ENCODE measurements at places on chromosomes 3 and 15.

DNA sequence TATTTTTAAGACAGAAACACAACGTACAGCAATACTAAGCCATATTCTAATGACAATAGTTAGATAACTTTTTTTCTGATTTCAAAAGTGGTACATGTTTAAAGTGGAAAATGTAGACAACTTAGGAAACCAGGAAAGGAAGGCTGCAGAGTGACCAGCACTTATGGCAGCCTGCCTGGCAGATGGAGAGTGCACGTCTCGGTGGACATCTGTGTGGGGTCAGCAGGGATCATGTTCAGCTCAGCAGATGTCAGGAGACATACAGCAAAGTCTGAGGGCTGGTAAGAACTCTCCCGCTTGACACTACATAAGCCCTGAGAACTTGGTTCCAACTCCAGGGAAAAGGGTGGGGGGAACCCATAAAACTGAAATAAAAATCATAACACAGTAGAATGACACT lies 128.6 kb upstream of the ADPGK start:
- peak; percentile 26 for DNase-seq

GRCh38 chr15:78064544-78064943 lies 13.0 kb downstream of the TBC1D2B start:
- no peak for DNase-seq

GRCh38 chr3:103794656-103795055 lies 1359.8 kb downstream of the ZPLD1 start:
- DNase-seq: no peak

DNA sequence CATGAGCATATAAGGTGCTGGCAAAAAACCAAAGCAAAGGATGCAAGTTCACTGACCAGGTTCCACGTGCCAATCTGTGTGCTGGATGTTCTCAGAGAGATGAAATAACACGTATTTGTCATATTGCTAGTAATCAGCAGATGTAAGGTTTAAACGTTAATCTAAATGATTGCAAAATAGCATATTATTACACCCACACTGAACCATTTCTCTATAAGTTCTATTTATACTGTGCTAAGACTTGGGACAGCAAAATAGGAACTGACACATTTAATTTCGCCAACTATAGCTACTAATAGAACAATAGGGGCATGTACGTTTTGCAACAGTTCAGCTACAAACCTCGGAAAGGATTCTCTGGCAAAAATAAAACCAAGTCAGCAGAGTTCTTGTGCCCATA lies 350.3 kb upstream of the ZNF385D start:
- DNase-seq: no peak

DNA sequence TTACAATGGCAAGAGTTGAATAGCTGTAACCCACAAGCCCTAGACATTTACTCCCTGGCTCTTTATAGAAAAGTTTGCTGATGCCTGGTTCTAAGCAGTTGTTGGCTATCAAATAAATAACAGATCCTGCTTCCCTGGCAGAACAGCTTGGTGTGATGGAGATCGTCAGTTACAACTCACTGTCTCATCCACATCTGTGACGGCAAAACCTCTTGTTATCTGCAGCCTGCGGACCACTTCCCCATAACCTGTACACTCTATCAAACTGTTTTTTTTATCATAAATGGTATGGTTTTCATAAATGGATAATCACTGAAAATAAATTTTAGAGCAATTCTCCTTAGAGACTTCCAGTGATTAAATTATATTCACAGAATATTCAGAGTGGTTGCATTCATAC lies 14.1 kb downstream of the ZDHHC3 start:
- no peak for DNase-seq

DNA sequence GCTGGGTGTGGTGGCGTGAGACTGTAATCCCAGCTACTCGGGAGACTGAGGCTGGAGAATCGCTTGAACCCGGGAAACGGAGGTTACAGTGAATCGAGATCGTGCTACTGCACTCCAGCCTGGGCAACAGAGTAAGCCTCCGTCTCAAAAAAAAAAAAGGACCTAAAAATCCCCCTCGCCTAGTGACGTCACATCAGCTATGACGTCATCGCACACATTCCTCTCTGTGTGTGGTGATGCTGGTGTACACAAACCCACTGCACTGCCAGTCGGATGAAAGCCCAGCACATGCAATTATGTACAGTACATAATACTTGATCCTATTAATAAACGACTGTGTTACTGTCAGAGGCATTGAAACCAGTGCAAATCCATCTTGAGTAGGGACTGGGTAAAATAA lies 40.2 kb upstream of the SEC61A1 start:
- no peak for DNase-seq

- DNase-seq: no peak
These were observed 39.7 kb upstream of the GPD1L start for GRCh38 chr3:32066686-32067085.

- DNase-seq: peak; percentile 19
These were observed 159.2 kb upstream of the SLCO3A1 start for GRCh38 chr15:91694131-91694830.

DNA sequence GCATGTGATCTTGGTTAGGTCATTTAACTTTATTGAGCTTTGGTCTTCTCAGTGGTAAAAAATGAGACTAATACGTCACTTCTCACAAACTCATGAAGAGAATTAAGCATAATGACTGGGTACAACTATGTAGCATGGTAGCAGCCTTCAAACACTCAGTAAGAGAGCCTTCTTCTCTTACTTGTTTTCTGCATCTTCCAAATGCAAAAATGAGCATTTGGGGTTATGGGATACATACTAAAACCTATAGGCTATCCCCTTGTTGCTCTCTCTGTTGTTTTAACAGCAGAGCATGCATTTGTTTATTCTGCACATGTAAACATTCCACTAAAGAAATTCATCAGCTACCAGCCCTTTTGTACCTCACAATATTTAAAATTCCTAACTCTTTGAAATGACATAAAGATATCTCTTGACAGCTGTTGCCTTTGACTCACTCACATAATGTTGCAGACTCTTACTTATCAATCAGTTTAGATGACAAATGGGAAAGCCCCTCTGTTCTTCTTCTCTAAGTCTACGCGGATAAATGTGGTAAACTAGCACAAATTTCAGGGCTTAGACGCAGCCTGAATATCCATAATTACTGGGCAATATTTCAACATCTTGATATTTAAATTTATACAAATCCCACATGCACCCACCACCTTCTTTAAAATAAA lies 327.3 kb upstream of the SATB1 start:
- no peak for DNase-seq

DNA sequence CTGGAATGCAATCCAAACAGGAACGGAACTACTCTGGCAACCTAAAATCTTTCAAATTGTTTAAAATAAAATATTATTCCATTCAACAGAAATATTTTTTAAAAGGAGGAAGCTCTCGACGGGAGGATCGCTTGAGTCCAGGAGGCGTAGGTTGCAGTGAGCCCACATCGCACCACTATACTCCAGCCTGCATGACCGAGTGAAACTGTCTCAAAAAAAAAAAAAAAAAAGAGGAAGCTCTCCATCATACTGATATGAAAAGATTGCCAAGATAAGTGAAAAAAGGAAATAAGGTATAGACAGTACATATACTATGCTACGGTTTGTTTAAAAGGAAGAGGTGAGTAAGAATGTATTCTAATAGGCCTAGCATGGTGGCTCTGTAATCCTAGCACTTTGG lies 3.6 kb downstream of the RAD18 start:
- no peak for DNase-seq

DNA sequence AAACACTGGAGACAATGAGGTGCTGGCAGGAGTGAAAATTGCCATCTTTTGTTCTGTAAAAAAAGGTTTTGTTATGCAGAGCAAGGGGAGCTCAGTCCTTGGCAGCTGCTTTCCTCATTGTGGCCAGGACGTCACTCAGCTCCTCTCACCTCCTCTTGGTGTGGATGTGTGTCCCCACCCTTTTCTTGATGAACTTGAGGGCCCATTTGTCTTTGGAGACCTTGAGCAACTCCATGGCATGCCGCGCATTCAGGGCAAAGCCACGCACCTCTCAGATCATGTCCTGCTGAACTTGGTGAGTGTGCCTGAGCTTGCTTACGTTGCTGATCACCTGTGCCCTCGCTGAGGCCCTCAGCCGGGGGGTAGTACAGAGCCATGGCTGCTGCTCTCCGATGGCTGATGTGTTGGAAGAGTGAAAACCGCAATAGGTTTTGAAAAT lies 24.5 kb upstream of the BDH1 start:
- DNase-seq: no peak

- DNase-seq: no peak
These were observed 275.0 kb downstream of the ADAMTSL3 start for GRCh38 chr15:83928878-83929418.

DNA sequence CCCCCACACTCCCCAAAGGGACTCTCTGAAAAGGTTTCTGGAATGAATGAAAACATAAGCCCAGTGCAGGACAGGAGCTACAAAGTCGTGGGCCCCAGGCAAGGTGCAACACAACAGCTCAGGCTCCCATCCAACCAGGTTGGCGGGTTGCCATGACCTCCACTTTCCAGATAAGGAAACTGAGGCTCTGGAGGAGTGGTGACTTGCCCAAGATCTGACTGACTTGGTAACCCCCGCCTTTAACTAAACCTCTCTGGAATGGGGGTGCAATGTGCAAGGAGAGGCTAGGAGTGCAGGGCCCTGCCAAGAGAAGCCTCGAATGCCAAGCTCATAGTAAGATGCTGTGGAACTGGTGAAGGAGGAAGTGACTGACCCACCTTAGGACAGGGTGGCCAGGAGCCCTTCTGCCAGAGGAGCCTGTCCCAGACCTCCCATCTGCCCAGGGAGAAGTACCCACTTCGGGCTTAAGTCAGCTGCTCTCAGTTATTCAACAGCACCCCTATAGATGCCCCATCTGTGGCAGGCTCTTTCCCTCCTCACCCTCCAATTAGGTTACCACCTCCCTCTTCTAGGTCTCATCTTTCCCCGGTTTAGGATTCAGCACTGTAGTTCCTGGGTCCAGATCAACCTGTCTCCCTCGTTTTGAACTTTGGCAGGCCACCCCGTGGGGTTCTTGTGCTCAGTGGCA lies 553 bp upstream of the TNNC1 start:
- no peak for DNase-seq

DNA sequence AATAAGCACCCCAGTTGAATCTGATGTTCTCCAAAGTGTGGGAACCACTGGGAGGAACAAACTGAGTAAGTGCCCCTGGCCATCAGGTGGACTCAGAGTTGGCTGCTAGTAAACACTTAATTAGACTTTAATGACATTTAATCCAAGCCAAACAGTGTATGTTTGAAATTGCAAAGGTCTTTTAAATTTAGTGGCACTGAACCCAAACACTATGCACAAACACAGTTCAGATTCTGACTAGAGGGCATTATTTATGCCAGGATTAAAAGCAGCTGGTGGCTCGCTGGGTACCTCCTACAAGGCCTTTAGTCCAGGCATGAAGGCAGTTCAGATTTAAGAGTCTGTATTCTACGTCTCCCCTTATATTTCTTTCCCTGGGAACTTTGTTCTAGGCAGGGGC lies 264.8 kb downstream of the CLSTN2 start:
- no peak for DNase-seq

- no peak for DNase-seq
These were observed 2.0 kb upstream of the TPRG1 start for GRCh38 chr3:189169728-189170127.

- no peak for DNase-seq
These were observed 302.9 kb upstream of the RASGRP1 start for GRCh38 chr15:38867556-38867955.

GRCh38 chr3:23096041-23096440 lies 107.1 kb upstream of the UBE2E2 start:
- DNase-seq: no peak

- DNase-seq: no peak
These were observed 167.4 kb downstream of the STAG1 start for GRCh38 chr3:136584728-136585127.

DNA sequence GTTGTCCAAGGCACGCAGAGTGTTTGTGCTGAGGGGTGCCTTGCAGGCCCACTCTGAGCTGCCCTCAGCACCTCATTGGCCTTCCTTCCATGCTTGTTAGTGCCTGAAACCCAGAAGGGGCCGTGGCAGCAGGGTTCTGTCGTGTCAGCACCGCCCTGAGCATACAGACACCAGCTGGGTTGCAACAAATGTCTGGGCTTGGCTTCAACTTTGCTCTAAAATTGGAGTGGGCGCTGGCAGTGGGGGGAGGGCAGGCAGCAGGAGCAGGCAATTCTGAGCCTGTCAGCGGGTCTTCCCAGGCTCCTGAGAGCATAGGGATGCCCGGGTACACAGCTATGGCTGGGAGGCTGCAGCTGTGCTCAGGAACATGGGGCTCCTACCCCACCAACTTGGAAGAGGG lies 464.3 kb downstream of the EPHA3 start:
- peak; percentile 30 for DNase-seq

DNA sequence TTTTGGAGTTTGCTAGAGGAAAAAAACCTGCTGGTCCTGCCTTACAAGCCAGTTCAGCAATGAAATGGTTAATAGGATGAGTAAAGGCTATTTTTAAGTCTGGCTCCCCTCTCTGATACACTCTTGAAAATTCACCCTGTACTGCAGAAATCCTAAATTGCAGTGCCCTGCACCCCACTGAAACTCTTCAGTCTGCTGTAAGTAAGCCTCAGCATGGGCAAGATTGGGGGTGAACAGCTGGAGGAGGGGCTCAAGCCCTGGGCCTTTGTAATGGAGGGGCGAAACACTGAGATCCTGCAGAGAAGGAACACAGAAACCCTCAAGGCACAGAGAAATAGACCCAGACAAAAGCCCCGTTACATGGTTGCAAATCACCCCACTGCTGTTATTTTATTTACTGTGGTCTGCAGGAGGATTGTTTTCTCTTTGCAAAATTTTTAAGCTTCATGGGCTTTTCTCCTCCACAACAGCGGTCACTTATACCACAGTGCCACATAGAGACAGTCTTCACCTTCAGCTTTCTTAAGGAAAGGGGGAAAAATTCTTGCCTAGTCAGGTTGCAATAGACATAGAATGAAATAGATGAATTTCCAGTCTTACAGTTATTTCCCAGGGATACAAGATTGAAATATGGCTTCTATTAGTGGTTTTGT lies 45.0 kb downstream of the SOX2 start:
- DNase-seq: no peak

DNA sequence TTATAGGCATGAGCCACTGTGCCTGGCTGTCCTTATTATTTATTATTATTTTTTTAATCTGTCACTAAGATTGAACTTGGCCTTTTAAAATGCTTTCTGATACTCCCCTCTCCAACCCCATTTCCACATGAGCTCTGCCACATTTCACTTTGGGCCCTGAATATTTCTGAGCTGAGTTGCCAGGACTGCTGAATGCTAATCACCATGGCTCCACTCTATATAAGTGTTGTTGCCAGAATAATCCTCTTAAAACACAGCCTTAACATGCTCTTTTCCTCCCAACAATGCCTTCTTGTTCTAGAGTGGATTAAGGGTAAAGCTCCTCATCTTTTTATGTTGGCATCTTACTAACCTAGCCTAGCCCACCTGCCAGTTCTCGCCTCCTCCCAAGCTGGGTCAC lies 124.4 kb downstream of the PDZRN3 start:
- DNase-seq: no peak

DNA sequence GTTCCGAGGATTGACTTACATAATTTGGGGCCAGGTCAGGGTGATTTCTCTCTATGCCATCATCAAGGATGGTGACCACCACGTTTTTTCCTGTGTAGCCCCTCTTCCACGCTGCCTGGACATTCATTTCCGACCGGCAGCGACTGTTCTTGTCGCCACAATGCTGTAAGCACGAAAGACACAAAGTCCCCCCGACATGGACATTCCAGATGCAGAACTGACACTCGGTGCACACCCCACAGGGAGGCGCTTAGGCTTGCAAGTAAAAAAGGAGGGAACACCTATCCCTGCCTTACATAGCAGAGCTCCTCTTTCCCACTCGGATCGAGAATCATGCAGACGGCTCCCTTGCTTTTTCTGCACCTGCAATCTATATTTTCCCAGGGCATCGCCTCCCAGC lies 58.2 kb downstream of the PCSK6 start:
- no peak for DNase-seq
